Activated T-cell treated with anti-CD3 and anti-CD28 coated beads for 1 hour (primary cell): ENCODE measurements at places on chromosomes 2 and 18.

DNA sequence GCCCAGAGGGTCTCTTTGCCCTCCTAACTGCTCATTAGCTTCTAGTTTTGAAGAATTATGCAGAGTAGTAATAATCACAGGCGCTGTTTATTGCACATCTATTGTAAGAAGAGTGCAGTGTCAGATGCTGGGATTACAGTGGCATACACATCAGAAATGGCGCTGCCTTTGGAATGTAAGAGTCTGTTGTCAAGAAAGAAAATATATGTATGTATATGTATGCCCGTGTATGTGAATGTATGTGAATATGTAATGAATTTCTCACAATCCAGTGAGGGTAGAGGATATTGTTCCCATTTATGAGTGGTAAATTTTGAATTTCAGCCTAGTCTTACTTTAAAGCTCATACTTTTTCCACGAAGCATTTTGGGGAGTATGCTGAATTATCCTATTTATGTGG is 127.5 kb downstream of the PARD3B start:
- DNase-seq, result no peak

DNA sequence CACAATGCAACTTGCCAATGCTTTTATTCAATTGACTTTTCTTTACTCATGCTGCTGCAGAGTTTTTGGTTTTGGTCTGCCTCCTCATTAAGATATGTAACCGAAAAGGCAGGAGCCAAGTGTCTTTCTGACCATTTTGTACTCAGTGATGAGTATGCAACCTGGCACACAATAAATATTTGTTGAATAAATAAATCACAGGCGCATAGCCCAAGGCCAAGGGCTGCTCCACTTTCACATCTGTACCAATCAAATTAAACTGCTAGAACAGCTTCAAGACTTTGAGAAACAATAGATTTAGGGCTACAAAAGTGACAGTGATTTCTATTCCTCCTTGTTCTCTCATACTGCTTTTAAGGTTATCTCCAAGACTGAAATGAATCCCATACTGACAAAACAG is 828.2 kb downstream of the RNF144A start:
- no peak for DNase-seq

DNA sequence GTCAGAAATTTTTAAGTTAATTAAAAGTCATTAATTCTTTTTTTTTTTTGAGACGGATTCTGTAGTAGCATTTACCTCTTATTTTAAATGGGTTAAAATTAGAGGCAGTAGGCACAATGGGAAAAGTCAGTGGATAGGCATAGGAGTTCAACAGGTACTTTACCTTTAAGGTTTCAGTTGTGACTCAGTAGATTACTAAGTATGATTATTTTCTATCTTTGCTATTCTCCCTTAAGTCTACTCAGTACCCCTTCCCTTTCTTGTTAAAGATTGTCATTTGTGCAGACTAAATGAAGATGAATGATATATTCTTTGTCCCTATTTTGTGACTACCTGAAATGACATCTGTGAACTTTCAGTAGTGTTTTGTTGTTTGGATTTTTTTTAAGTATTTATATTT is 19.7 kb downstream of the CCNYL1 start:
- DNase-seq, result no peak

GRCh38 chr2:165410276-165410675 is 59.2 kb upstream of the CSRNP3 start:
- no peak for DNase-seq

- DNase-seq, result no peak
Observed at GRCh38 chr18:12278215-12278671, 24.1 kb downstream of the CIDEA start.

DNA sequence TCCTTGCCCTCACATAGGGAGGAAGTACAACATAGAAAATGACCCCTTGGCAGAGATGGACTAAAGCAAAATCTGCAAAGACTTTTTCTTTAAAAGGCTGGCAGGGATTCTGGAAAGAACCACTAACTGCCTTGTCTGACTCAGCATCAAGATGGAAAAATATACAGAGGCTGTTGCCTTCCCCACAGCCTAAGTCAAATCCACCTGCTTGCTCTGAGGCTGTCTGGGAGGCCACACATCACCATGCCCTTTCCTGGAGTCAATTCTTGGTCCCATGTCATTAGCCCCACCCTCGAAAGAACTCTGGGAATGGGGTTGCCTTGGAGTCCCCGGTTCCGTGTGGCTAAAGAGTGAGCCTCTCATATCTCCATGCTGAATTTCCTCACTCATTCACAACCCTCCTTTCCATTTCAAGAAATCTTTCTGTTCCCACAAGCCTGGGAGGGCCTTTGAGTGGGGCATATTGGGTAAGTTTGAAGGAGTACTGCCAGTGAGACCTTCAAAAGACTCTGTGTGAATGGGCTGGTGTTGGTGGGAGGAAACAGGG is 39.4 kb downstream of the BMP10 start:
- DNase-seq, result no peak

- DNase-seq, result no peak
Observed at GRCh38 chr18:49227001-49227380, 233.5 kb downstream of the DYM start.

DNA sequence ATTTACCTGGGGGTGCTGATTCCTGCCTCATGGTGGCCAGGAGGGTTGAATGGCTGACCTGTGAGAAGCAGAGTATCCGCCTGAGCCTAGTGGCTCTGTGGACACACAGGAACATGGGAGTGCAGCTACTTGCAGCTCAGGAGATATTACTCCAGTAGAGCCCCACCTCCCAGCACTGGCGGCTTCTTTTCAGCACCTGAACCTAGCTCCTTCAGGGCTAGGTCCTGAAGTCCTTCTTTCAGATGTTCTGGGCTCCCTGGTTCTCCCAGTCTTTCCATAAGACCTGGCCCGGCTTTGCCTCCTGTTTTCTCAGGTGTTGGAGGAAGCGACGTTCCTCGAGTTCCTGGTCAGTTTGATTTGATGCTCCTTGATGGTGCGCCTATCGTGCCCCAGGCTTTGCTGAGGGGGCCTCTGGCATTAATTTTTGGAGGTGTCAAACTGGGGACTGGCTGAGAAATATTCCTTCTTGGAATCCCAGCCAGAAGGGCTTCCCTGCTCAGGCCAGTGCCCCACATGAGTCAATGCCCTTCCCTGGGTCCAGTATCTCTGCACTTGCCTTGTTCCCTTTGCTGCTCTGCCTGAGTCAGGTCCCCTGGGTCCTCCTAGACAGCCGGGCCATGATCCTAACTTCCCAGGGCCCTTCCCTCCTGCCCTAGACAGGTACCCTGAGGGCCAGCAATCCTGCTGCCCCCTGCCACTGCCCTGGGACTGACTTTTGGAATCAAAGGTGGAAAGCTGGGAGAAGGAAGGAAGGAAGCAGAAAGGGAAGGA is 110.7 kb upstream of the HAAO start:
- no peak for DNase-seq

- DNase-seq, result no peak
Observed at GRCh38 chr2:9033385-9034168, 30.1 kb upstream of the MBOAT2 start.

GRCh38 chr2:163604941-163605555 is 130.8 kb downstream of the FIGN start:
- DNase-seq, result no peak

DNA sequence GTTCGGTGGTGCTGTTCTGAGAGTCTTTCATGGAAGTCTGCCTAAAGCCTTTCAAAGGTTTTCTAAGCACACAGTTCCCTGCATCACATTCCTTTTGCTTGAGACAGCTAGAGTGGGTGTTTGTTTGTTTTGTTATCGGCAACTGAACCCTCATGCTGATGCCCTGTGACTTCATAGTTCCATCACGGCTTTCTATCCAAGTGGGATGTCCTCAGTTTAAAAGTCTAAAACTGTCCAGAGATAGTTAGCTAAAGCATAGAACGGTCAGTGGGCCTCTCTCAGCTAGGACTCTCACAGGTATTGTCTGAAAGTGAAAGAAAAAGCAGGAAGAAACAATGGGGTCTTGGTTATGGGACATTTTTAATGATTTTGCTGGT is 337.3 kb downstream of the OSR1 start:
- no peak for DNase-seq

DNA sequence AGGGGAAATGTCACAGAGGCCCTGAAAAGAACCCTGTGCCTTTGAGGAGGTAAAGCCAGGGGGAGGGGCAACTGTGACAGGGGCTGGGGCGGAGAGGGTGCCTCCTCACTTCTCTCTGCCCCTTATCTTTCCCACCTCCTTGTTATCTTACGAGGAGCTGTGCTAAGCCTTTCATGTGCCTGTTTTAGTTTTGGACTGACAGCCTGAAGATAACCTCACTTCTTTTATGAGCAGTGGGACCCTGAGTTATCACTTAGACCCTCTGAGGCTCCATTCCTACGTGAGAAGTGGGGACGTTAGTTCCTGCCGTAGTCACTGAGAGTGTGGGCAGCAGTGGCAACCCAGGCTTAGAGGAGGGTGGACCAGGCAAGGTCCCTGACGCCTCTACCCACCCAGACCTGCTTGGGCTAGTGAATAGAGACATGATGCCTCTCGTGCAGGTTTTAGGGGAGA is 39.5 kb upstream of the LBH start:
- no peak for DNase-seq

DNA sequence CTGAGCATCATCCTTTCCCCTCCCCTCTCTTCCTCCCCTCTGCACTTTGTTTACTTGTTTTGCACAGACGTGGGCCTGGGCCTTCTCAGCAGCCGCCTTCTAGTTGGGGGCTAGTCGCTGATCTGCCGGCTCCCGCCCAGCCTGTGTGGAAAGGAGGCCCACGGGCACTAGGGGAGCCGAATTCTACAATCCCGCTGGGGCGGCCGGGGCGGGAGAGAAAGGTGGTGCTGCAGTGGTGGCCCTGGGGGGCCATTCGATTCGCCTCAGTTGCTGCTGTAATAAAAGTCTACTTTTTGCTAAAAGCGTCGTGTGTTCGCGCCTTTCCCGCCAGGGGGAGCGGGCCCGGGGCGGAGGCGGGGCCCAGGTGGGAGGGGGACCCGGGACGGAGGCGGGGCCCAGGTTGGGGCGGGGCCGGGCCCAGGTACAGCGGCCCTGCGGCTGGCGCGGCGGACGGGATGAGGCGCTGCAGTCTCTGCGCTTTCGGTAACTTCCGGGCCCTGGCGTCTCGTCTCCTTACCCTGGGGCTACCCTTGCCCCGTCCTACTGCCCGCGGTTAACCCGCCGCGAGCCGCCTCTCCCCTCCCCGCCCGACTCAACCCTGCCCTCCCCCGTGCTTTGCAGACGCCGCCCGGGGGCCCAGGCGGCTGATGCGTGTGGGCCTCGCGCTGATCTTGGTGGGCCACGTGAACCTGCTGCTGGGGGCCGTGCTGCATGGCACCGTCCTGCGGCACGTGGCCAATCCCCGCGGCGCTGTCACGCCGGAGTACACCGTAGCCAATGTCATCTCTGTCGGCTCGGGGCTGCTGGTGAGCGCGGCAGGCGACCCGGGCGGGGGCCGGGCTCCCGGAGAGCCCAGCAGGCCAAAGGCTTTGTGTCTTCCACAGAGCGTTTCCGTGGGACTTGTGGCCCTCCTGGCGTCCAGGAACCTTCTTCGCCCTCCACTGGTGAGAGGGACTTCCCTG is at the start of gene KRTCAP3:
KRTCAP3 (plus strand) TSS at position 424 of the 962 bp plus-strand sequence; CDS start at position 456, 32 bp downstream.
- peak; percentile 29 for DNase-seq

DNA sequence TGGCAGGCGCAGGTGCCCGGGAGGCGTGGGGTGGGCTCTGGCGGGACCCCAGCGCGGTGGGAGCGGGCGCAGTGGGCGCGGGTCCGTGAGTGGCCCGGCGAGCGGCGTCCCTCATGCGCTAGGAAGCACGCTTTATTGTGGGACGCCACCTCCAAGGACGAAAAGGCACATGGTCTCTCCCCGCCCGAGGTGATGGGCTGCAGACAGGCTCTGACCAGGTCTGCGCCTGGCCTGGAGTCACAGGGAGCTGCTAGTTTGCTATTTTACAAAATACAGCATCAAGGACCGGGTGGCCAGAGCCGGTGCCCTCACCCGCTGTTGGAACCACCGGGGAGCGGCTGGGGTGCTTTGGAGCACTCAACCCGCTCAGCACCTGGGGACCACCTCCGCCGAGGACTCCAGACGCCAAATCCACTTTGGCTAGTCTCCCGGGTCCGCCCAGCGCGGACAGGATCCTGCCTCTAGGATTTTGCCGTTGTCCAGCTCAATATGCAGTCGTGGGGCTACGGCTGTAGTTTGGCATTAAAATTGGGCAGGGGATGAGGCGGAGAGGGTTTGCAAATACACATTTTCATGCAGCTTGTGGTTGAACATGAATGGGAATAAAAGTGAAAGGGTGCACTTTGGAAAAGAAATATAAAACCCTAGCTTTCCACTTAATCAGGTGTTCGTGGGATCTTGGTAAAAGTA is 65.4 kb downstream of the LRRFIP1 start:
- no peak for DNase-seq

- no peak for DNase-seq
Observed at GRCh38 chr18:28065031-28065792, 111.7 kb downstream of the CDH2 start.

GRCh38 chr2:172674968-172675303 is 60.7 kb upstream of the RAPGEF4 start:
- DNase-seq, result no peak

- DNase-seq, result no peak
Observed at GRCh38 chr2:189614585-189614984, 34.0 kb upstream of the SLC40A1 start.

- no peak for DNase-seq
Observed at GRCh38 chr2:61620244-61621159, 82.3 kb upstream of the XPO1 start.

- no peak for DNase-seq
Observed at GRCh38 chr2:7239078-7239477, 321.9 kb downstream of the RNF144A start.
